ENCODE measurements at places on chromosomes 3 and 15. TPM values are rescaled to one million over a fixed set of nuclear protein-coding genes. Genes with fewer than 3 reads are reported as not detected.

DNA sequence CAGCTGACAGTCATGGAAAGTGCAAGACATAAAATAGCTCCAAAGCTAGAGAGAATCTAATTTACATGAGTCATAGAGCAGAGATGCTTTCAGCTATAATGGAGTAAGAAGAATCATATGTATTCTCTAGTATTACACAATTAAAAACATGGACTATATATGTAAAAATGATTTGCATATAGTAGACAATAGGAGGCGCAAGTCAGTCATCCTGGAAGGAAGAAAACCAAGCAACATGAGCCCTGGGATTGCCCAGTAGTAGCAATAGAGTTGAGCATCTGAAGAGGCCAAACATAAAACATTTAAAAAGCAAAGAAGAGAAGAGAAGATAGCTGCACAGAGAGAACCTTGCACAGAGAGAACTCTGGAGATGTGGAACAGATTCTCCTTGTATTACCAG lies 455.0 kb downstream of the EPHA3 start:
- no peak for DNase-seq

GRCh38 chr3:111307676-111308075 lies 234.3 kb upstream of the CD96 start:
- no peak for DNase-seq

DNA sequence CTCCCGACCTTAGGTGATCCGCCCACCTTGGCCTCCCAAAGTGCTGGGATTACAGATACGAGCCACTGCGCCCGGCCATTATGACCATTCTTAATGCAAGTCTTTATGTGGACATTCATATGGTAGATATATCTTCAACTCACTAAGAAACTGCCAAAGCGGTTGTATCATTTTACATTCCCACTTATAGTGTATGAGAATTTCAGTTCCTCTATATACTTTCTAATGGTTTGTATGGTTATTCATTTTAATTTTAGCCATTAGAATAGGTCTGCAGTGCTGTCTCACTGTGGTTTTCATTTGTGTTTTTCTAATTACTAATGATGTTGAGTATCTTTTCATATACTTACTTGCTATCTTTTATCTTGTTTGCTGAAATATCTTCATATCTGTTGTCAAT lies 32.5 kb downstream of the TCF12 start:
- DNase-seq: no peak

GRCh38 chr3:146117406-146118285 lies 43.3 kb downstream of the PLOD2 start:
- DNase-seq: no peak

Gene FGD5
- 62.5 TPM for total RNA-seq

Gene USP19
- total RNA-seq: 85.6 TPM

Gene TNNC1
- total RNA-seq: 0.81 TPM

Gene SRGAP3
- total RNA-seq: 7.8 TPM

Gene PLA2G4D
- not detected for total RNA-seq
